Effector memory CD4-positive, alpha-beta T cell (primary cell): ENCODE measurements at places on chromosomes 5 and 9.
A peak's percentile ranks its signal among the peaks of the same experiment; 100 is the strongest.

- H3K4me3 ChIP-seq = no peak overlapping the region
- no peak for DNase-seq
- no peak overlapping the region for H3K27ac ChIP-seq
- no peaks in the 10 kb centered on the region for H3K27me3 ChIP-seq
- no peaks in the 10 kb centered on the region for H3K36me3 ChIP-seq
Measured at GRCh38 chr5:145467446-145467845, 367.7 kb downstream of the PRELID2 start.

DNA sequence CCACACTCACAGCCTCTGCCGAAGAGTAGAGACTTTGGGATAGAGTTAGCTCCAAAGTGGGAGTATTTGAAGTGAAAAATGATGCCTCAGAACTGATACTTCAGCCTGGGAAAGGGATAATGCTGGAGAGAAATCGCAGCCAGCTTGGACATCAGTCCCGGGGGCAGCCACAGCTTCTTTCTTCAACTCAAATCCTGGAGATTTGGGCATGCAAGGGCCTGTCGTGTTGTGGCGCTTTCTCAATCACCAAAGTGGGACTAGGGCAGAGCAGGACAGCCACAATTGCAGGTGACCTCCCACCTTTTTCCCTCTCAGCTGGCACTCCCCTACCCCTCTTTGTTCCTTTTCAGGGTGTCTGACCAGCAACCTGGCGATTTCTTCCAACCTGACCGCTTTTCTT is 70.4 kb downstream of the UBAP1 start:
- no peak overlapping the region for H3K27ac ChIP-seq
- DNase-seq = no peak
- no peak overlapping the region for H3K4me3 ChIP-seq

DNA sequence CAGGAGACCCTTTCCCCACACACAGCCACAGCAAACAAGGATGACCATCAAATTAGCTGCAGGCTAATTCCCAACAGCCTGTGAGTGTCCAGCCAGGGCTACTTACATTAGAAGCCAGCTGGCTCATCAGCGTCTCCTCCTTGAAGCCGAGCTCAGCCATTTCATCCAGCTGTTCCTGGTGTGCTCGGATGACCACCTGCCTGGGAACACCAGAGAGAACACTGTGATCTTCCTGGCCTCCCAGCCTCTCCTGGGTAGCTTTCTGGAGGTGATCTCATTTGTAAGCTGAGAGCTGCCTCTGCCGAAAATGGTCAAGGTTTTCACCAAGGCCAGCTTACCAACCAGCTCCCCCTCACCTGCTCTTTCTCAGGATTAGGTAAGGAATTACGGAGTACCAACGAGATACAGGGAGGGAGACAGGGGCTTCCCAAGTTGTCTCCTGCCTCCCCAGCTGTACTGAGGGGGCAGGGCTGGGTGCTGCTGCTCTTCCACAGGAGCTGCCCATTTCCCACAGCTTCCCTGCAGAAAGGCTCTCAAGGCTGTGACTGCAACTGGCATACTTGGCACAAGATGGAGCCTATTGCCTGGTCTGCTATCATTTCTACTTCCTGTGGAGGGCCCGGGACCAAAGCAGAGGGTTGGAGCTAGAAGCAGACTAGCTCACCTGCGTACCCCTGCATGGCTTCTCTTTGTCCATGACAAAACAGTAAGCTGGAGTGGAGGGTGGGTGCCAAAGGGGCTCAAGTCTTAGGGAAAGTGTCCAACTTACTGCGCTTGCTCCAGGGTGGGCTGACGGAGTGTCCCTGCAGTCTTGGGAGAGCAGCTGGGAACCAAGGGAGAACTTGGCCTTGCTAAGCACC is 73.9 kb downstream of the KIF24 start:
- no peak for DNase-seq
- H3K4me1 ChIP-seq = no peaks in the 10 kb centered on the region

- H3K36me3 ChIP-seq = no peaks in the 10 kb centered on the region
- H3K27me3 ChIP-seq = no peaks in the 10 kb centered on the region
- H3K4me1 ChIP-seq = peaks cover 23% of the 10 kb centered on the region
Measured at GRCh38 chr9:120710110-120710981, 3.9 kb downstream of the MEGF9 start.

DNA sequence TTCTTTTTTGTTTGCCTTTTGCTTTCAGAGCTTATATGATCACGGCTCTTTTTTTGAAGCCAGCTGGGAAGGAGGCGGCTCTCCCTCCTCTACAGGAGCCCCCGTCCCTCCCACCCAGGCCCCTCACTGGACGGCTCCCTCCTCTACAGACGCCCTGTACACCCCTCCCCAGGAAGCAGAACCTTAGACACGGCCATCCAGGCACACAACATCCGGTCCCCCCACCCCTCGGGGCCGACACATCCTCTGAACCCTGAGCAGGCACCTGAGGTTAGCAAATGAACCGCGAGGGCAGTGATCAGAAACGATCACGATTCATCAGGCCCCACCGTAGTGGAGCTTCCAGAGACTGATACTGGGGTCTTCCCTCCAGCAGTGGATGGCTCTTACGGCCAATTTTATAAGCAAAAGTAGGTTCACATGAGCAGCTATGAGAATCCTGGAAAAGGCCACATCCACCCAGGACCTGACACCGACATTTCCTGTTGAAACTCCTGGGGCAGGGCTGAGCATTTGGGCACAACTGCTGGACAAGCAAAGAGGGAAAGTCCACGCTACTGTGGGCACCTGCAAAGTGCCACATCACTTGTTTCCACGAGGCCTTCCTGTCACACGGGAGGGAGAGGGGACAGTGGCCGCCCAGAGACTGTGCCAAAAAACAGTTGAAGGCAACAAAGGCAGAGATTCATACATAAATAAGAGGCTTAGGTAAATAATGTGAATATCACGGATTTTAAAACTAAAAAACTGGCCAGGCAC is 78.9 kb downstream of the SEMA4D start:
- H3K36me3 ChIP-seq = peaks cover 20% of the 10 kb centered on the region
- peaks cover 65% of the 10 kb centered on the region for H3K4me1 ChIP-seq
- peak; percentile 54 for DNase-seq

GRCh38 chr5:113235884-113236283 is 198.9 kb downstream of the TSSK1B start:
- H3K4me3 ChIP-seq = no peak overlapping the region
- H3K36me3 ChIP-seq = no peaks in the 10 kb centered on the region
- H3K4me1 ChIP-seq = no peaks in the 10 kb centered on the region
